ENCODE measurements at places on chromosomes 12 and 14.

GRCh38 chr14:38286452-38286851 is 30.6 kb upstream of the CLEC14A start:
- no peak for DNase-seq

GRCh38 chr12:30701056-30701455 is 5.4 kb upstream of the IPO8 start:
- no peak for DNase-seq

GRCh38 chr12:96980991-96981414 is 73.9 kb downstream of the NEDD1 start:
- DNase-seq = peak; percentile 18

DNA sequence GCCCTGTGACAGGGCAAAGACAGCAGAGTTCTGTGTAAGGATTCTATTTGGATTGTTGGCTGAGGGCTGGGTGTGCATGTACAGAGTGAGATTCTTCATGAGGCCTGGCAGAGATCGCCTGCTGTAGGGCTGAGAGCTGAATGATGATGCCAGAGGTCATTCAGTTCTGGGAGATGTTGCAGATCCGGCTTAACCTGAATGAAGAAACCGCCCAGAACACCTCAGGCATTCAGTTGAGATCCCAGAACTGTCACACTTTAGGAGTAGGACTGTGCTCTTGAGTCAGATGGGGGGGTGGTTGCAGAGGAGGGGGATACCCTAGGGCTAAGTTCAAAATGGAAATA is 5.8 kb upstream of the EVL start:
- DNase-seq = no peak

DNA sequence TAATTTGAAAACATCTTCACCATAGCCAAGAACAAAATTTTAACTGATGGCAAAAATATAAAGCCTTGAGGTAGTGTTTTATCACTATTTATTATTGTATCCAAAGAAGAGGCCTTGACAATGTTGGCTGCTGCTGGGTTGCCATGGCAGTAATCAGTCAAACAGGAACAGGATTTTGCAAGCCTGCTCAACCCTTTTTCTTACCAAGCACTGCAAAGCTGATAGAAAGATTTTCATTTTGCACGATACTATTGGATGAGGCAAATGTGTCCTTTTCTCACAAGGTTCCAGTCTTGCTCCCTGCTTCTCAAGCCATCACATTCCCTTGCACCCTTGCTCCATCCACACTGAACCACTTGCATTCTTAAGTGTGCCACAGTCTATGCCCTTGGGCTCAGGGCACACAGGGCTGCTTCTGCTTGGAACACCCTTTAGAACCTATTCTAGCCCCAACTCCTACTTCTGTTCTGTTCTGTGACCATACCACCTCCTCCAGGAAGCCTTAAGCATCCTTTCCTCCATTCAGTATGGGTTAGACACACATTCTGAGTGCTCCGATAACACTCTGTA is 76.5 kb upstream of the AMIGO2 start:
- DNase-seq = peak; percentile 28

GRCh38 chr12:121576851-121577391 is 3.9 kb downstream of the KDM2B start:
- DNase-seq = no peak

- DNase-seq = no peak
Measured at GRCh38 chr12:57863676-57864075, 17.1 kb upstream of the CTDSP2 start.

GRCh38 chr12:84455598-84455997 is 457.0 kb downstream of the SLC6A15 start:
- DNase-seq = no peak

GRCh38 chr14:51012055-51012454 is 67.8 kb upstream of the PYGL start:
- DNase-seq = no peak

DNA sequence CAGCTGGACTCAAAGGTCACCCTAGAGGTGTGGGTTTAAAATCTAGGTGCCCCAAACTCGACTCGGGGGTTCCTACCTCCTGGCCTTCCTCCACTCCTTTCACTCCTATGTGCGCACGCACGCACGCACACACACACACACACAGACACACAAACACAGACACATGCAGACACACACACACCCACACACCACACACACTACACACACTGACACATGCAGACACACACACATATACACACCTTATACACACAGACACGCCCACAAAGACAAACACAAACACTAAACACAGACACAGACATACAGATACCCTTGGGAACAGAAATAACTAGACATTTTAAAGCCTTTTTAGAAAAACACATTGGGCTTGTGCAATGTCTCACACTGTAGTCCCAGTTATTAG is 31.8 kb downstream of the GSC start:
- no peak for DNase-seq

DNA sequence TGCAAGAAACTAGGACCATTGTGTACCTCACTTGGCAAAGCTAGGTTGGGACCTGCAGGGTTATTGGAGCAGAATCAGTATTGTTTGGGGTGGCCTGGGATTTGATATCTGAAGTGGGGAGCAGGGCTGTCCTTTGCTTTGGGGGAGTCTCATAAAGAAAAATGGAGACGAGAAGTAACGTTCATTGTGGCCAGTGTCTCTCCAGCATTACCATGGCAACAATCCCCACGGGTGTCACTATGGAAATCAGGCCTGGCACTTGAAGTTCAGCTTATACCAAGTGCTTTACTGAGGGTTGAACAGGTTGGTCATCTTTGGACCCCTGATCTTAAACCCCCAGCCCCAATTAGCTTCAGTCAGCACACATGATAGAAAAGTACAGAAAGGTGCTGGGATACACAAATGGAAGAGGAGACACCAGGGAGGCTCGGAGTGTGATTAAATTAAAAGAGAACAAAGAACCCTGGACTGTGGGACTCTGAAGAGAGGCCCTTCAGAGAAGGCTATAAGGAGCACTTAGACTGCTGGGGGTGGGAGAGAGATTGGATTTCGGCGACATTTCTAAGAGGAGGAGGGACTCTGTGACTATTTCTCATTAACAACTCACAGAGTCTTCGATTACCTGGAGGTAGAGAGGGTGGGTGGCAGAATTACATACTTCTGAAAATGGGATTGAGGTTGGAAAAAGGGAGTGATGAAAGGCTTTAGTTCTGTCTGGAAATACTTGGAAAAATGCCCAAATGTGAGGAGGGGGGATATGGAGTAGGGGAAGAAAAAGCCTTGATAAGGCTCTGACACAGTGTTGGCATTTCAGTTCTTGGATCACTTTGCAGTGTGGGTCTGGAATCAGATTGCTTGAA is 3.7 kb downstream of the KIF5A start:
- peak; percentile 90 for DNase-seq

DNA sequence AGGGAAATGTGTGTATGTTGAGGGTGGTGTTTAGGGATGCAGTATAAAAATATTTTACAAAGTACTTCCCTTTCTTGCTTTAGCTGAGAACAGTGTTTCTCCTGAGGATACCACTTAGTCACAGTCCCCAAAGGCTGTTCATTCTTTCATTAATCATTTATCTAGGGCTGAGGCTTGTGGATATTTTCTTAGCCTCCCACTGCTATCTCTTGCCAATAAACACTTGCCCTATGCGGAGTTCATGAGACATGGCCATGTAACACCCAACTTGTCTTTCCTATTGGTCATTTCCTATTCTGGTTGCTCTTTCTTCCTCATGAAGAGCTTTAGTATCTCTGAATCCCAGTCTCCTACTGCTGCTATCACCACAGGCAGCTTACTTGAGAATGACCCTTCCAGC is 75.1 kb downstream of the ETNK1 start:
- DNase-seq = no peak

DNA sequence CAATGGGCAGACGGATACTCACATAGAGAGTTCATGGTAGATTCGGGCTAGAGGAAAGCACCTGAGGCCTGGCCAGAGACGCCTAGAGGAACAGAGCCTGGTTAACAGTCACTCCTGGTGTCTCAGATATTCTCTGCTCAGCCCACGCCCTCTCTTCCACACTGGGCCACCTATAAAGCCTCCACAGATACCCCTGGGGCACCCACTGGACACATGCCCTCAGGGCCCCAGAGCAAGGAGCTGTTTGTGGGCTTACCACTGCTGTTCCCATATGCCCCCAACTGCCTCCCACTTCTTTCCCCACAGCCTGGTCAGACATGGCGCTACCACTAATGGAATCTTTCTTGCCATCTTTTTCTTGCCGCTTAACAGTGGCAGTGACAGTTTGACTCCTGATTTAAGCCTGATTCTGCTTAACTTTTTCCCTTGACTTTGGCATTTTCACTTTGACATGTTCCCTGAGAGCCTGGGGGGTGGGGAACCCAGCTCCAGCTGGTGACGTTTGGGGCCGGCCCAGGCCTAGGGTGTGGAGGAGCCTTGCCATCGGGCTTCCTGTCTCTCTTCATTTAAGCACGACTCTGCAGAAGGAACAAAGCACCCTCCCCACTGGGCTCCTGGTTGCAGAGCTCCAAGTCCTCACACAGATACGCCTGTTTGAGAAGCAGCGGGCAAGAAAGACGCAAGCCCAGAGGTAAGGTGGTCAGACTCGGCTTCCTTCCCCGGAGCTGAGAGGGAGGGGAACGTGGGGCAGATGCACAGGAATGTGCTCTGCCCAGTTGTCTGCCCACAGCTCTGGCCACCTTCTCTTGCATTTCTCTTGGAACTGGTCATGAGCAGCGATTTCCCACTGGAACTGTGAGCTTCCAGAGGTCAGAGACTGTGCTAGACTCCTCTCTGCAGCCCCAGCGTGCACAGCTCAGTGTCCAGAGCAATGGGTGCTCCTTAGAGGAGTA is at the start of gene CD4:
CD4 (plus strand) TSS at position 557 of the 953 bp plus-strand sequence. CDS start 10,611 bp downstream, outside the sequence.
- no peak for DNase-seq

DNA sequence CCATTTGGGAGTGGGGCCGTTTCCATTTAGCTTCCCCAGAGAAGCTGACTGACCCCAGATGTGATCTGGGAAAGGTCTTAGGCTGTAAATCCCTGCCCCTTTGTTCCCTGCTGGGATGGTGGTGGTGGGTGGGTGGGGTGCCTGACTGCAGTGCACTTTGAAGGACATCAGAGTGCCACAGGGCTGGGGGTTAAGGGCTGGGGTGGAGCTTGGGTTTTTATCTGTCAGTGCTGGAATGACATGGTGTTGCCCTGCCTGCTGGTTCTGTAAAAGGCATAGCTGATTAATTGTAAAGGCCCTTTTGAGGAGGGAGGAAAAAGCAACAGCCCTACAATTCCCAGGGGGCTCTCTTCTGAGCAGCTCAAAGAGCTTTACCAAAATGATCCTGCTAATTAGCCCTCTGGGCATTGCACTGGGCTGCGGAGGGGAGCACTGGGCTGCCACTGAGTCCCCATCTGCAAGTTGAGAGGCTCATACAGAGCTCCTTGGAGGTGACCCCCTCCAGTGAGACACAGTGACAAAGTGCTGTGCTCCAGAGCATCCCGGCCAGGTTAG is 21.1 kb downstream of the PLEKHG3 start:
- peak; percentile 41 for DNase-seq

DNA sequence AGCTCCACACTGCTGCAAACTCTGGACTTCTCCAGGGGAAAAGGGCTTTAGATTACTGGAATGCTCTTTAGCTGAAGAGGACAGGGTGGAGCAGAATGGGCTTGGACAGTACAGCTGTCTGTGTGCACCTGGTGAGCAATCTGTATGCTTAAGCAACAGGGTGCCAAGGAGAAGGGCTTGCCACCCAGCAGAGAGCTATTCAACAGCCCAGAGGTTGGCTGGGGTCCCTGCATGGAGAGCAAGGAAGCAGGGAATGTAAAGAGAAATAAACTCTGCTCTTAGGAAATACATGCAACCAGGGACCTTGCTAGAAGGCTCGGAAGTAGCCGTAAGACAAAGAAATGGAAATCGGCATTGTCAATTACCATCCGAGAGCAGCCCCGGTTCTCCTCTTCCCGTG is 53.0 kb upstream of the CORO1C start:
- DNase-seq = peak; percentile 89

DNA sequence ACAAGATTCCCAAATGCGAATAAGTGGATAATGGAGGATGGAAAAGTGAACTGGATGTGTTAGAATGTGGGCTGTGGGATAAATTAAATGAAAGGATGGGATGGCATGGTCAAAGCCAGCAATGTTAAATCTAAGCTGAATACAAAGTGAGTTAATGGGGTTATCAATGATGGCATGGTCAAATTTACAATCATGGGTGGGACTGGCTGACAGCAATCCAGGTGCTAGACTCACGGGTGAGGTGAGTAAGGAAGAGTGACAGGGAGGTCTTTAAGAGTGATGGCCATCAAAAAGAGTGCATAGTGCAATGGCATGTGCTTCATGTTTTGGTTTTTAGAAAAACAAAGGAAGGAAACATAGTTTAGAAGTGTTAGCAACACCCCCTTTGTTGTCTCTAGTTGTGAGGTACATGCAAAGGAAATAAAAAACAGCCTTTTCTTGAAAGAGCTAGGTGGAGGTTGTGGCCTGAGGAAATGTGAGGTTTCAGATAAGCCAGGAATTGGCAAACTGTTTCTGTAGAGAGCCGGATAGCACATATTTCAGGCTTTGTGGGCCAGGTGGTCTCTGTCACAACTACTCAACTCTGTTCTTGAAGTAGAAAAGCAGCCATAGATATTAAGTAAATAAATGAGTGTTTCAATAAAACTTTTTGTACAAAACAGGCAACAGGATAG is 328.7 kb downstream of the RPL10L start:
- DNase-seq = no peak

DNA sequence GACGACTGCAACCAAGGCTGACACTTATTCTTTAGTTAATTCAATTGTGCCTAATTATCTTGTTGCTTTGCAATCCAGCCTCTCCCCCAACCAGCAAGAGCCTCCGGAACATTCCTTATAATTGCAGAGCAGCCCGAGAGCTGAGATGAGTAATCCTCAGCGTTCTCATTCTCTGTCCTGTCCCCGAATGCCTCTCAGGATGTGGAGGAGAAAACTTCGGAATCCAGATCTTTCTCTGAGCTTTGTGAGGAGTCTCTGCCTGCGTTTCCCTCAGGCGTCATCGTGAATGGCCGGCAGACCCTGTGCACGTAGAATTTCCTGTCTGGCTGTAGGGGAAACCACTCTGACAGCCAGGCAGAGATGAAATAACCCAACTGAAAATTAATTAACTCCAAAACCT is 160.5 kb upstream of the DIO3 start:
- no peak for DNase-seq

DNA sequence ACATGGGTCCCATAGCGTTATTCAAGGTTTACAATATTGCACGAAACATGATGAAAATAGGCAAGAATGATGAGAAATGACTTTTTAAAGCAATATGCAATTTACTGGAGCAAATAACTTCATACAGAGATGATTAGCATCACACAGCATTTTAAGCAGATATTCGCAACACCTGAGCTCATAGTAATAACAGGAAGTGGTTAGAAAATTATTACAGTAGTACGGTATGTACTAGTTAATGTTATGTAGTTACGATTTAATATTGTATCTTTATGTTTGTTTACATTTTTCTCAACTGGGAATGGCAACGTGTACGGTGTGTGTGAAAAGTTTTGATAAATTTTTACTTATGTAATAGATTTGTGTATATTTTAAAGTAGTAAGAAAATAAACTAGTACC is 102.6 kb downstream of the OSBPL8 start:
- DNase-seq = no peak

- DNase-seq = peak; percentile 21
Measured at GRCh38 chr12:47207340-47207717, 127.6 kb upstream of the AMIGO2 start.
